SIG-M5 (cell line): ENCODE measurements at places on chromosomes 5 and 9.

- no peak for DNase-seq
Observed at GRCh38 chr9:8859416-8859815, 1059.8 kb upstream of the DMAC1 start.

DNA sequence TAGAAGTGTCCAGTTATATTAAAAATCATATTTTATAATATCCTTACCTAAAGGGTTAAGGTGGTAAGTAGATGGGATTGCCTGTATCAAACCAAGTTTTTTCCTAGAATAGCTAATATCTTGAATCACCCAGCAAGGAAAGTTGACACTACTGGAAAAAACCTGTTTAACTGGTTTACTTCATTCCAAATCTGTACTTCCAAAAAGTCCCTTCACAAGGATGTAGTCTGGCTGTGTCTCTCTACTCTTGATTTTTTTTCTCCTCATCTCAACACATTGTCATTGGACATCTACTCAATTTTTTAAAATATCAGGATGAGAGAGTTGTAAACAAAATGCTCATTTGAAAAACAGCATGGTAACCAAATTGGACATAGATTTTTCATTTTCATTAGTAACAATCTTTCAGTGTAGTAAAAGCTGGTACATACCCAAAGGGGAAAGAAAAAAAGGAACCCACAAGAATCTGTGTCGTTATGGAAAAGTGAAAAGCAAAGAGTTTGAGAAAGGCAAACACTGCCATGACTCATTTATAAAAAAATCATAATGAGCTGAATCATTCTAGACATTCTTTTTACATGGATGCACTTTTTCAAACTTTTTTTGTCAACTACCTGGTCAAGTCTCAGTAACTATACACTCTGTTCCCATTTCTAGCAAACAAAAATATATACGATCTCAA lies 173.5 kb downstream of the GLIS3 start:
- DNase-seq, result no peak

GRCh38 chr5:151596828-151597539 lies 5.9 kb upstream of the FAT2 start:
- no peak for DNase-seq

- DNase-seq, result no peak
Observed at GRCh38 chr9:1085086-1085485, 34.9 kb downstream of the DMRT2 start.

DNA sequence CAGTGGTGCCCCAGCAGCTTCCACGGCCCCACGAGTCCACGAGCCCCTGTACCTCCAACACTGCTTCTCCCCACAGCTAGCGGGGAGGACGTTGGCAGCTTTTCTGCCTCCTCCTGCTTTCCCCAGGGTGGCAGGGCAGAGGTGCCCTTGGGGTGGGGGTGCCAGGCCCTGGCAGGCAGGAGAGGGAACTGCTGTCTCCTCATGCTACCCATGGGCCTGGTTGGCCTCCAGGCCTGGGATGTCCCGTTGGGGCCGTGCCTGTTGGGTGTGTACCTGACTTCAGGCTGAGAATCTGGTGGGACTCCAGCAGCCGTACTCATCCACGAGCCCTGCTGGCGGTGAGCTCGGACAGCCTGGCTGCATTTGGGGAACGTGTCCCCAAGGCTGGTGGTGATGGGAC lies 27.3 kb downstream of the RXRA start:
- no peak for DNase-seq

GRCh38 chr5:115813719-115814118 lies 2.7 kb downstream of the CDO1 start:
- DNase-seq, result no peak

- no peak for DNase-seq
Observed at GRCh38 chr9:136255166-136255538, 9.5 kb upstream of the QSOX2 start.

- no peak for DNase-seq
Observed at GRCh38 chr5:173055722-173055982, 500 bp upstream of the CREBRF start.

DNA sequence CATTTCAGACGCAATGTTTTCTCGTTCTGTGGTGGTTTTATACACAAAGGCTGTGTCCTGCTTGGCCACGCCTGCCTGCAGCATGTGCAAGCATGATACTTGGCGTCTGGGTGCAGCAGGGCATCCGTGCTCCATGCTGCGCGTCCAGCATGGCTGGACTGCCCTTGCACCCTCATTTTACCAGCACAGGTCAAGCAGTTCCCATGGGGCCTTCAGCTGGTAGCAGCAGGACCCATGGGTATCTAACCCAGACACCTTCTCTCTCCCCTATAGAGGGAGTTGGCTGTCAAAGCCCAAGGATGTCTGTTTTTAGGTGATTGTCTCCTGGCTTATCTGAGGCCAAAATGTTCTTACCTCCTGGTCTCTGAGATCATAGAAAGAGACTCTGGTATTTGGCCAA lies 158.3 kb upstream of the PITX1 start:
- no peak for DNase-seq

DNA sequence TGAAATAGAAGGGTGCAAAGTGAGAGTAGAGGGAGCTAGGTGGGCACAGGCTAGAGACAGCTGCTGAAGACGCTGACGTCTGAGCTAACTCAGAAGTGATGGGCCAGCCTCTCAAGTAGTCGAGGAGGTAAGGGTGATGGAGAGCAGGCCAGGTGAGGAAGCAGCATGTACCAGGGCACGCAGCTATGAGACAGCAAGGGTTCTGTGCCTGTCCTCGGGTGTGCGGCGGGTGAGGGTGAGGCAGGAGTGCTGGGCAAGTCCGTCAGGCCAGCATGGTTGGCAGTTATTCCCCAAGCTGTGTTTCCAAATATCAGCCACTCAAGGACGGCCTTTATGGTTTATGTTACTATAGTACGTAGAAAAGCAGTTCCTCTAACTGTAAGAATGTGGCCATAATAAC lies 6.2 kb downstream of the RMND5B start:
- no peak for DNase-seq

GRCh38 chr5:2607598-2607997 lies 143.9 kb downstream of the IRX2 start:
- DNase-seq, result no peak

DNA sequence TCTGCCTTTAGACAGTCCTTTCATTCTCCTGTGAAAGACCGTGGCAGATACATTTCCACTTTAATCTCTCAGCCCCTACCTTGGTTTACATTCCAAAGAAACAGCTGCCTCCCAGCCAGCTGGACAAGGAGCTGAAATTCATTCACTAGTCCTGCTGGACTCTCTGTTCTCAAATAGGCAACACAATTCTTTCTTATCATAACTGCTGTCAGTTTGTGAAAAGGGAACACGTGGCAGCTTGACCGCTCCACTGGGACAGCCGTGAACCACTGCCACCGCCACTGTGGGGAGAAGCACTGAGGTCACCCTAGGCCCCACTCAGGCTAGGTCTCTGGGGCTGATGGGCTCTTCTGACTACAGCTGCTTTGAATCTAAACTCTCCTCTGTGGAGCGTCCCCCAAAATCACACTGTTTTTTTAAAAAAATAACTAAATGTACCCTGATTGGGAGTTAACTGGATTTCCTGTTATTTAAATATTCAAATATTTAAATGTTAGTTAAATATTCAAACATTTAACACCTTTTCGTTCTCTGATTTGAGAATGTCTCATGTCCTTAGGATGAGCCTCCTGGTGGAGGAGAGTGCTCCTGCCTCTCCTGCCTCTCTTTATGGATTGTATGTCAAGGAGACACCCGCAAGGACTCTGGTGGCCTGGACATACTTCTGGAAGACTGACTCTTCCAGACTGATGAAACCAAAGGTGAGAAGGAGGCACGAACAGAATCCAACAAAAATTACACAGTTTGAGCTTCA lies 120.1 kb downstream of the BOD1 start:
- DNase-seq, result no peak

DNA sequence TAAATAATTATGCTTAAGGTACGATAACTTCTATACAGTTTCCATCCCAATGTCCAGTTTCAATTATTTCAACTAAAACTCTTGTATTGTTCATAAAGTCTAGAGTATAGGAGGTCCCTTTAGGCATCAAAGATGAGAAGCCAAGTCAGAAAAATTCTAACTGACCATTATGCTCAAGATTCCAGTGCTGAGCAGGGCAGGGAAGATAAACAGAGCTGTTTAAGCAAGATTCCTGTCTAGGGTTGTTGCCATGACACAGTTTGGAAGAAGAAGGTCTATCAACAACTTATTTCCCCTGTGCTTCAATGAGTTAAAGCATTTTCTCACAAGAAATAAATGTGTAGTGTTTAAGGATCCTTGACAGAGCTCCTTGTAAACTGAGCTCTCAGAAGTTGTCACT lies 48.9 kb upstream of the MTAP start:
- DNase-seq, result no peak

GRCh38 chr9:131769361-131769760 lies 29.5 kb upstream of the RAPGEF1 start:
- no peak for DNase-seq

DNA sequence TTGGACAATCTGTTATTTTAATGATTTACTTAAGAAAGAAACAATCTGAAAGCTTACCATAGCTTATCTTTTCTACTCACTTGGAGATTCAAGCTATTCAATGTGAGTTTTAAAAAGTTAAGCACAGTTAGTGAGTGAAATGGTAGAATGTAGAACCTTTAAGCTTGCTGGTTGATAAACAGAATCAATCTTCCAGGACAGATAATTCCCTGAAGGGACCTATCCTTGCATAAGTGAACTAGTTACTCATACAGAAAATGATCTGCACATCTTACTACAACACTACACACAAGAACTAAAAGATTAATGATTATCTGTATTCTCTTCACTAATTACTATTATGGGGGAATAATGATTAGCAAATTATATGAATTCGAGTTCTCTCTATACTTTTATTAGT lies 165.6 kb downstream of the PALM2AKAP2 start:
- DNase-seq, result no peak

- no peak for DNase-seq
Observed at GRCh38 chr9:126514037-126514821, 99.5 kb upstream of the LMX1B start.

DNA sequence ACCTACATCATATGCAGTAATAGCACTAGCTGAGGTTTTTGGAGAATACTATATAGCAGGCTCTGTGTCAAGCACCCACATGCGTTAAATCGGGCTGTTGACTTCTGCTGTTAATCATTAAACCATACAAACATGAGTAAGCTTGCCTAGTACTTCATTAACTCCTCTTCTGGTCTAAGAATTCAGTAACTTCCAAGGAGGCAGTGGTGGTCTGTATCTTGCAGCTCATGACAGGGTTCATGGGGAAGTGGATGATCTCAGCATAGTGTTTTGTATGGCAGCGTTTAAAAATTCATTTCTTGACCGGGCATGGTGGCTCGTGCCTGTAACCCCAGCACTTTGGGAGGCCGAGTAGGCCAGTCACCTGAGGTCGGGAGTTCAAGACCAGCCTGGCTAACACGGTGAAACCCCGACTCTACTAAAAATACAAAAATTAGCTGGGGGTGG lies at the start of gene HAVCR1:
TSS of gene HAVCR1 (minus strand) at position 24 of the 447 bp plus-strand sequence. CDS start 1,173 bp downstream, outside the sequence.
- DNase-seq, result no peak

GRCh38 chr5:5026409-5026785 lies 113.7 kb upstream of the ADAMTS16 start:
- DNase-seq, result no peak

- DNase-seq, result no peak
Observed at GRCh38 chr9:98031935-98032334, 24.6 kb upstream of the NANS start.

- DNase-seq, result no peak
Observed at GRCh38 chr5:74072646-74073045, 446.6 kb downstream of the ARHGEF28 start.

- DNase-seq, result no peak
Observed at GRCh38 chr5:83107692-83108420, 30.5 kb downstream of the XRCC4 start.

DNA sequence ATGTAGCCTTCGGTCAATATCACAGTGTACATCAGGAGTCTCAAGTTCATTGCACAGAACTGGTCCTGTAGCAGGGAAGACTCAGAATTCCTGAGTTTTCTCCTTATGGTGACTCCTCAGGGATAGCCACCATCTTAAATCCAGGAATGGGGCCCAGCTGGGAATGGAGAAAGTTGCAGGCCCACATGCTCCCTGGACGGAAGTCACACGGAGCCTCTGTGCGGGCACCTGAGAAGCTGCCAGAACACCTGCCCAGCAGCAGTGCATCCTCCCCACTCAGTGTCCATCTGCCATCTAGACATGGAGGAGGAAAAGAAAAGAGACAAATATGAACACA lies 133.9 kb downstream of the SUSD1 start:
- DNase-seq, result no peak

DNA sequence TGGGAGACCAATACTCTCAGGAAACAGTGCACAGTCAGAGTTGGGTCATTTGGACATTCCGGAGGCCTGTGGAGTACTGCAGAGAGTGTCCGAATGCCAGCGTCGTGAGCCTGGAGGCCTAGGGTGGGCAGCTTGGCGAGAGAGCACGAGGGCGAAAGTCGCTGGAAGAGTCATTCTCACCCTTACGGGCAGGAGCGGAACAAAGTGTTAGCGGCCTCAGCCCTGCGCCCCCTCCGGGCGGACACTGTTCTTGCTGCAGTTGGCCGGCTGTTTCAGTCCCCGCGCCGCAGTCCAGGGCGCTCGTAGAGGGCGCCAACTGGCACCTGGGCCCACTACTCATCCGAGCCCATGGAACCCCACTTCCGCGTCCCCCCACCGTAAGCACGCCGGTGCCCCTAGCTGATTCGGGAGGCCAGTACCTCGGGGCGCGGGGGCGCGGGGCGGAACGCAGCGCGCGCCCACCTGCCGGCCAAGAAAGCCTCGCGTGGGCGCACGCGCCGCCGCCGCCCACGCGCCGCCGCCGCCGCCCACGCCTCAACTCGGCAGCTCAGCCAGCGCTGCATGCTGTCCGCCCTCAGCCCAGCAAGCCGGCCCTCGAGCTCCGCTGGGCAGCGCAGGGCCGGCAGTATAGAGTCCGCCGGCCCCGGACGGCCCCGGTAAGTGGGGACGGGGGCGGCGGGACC lies 99.7 kb upstream of the CCL21 start:
- DNase-seq, result no peak

DNA sequence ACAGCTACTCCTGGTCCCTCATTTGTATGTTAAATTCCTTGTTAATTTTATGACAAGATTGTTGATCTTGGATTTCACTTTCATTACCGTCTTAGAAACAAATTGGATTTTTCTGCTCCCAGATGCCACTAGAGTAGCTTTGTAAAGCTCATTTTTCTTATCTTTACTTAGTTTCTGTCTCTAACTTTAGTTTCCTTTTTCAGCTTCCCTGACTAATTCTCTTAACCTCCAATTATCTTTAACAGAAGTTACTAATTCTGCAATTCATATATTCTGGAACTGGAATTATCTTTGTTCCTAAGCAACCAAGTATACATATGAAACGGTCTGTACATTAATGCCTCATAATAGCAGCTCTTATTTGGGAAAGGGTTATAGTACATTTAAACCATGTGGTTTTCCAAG lies 16.7 kb downstream of the ITGA1 start:
- no peak for DNase-seq
